ENCODE measurements at places on chromosomes 7 and 10. TPM values are rescaled to one million over a fixed set of nuclear protein-coding genes. Genes with fewer than 3 reads are reported as not detected.

STEAP1 gene
- 37.9 TPM for total RNA-seq

TEX47 gene
- not detected for total RNA-seq

SFXN2 gene
- total RNA-seq = 2.4 TPM

SPACDR gene
- total RNA-seq = 0.62 TPM

CISD1 gene
- total RNA-seq = 38.4 TPM

FOXP2 gene
- total RNA-seq = 9.9 TPM

GIMAP6 gene
- total RNA-seq = 24.5 TPM

CLRN3 gene
- total RNA-seq = not detected

SLC16A12 gene
- 0.57 TPM for total RNA-seq

DEPP1 gene
- total RNA-seq = 58.8 TPM

SHTN1 gene
- total RNA-seq = 11.9 TPM

ATOH7 gene
- not detected for total RNA-seq

COL28A1 gene
- 1.0 TPM for total RNA-seq

PRSS1 gene
- not detected for total RNA-seq

VAX1 gene
- total RNA-seq = not detected

ADARB2 gene
- not detected for total RNA-seq

OR6B1 gene
- not detected for total RNA-seq

SAMD8 gene
- total RNA-seq = 26.6 TPM

HSPA14 gene
- 13.9 TPM for total RNA-seq

MYPN gene
- total RNA-seq = 0.23 TPM

HYCC1 gene
- 76.4 TPM for total RNA-seq

MOGAT3 gene
- not detected for total RNA-seq

CTAGE8 gene
- total RNA-seq = 0.60 TPM

INMT gene
- total RNA-seq = 150 TPM

HOXA11 gene
- total RNA-seq = 0.51 TPM

OSBPL3 gene
- 5.0 TPM for total RNA-seq

DLG5 gene
- 39.9 TPM for total RNA-seq

STAMBPL1 gene
- total RNA-seq = 4.4 TPM

ERVW-1 gene
- total RNA-seq = not detected

SEPTIN14 gene
- total RNA-seq = not detected

TWIST1 gene
- 2.0 TPM for total RNA-seq

BTBD16 gene
- 0.14 TPM for total RNA-seq

CALCR gene
- total RNA-seq = 0.10 TPM

HOXA3 gene
- 9.3 TPM for total RNA-seq

SPAM1 gene
- not detected for total RNA-seq

ASB10 gene
- not detected for total RNA-seq

CPXM2 gene
- total RNA-seq = 200 TPM

KCND2 gene
- 7.0 TPM for total RNA-seq

PDGFA gene
- 63.1 TPM for total RNA-seq

ASB13 gene
- 19.7 TPM for total RNA-seq

SFTPA1 gene
- total RNA-seq = not detected

HOXA6 gene
- 8.6 TPM for total RNA-seq

CYP3A4 gene
- not detected for total RNA-seq

LDB3 gene
- total RNA-seq = 27.9 TPM

NUDCD3 gene
- 70.6 TPM for total RNA-seq

NDUFB8 gene
- 139 TPM for total RNA-seq

BPGM gene
- 17.5 TPM for total RNA-seq

CLEC2L gene
- not detected for total RNA-seq

PALD1 gene
- 7.4 TPM for total RNA-seq

AOAH gene
- 12.9 TPM for total RNA-seq

Data from posterior vena cava (tissue), 2 donors.